ENCODE measurements at places on chromosomes 3 and 15. TPM values are rescaled to one million over a fixed set of nuclear protein-coding genes. Genes with fewer than 3 reads are reported as not detected.

DNA sequence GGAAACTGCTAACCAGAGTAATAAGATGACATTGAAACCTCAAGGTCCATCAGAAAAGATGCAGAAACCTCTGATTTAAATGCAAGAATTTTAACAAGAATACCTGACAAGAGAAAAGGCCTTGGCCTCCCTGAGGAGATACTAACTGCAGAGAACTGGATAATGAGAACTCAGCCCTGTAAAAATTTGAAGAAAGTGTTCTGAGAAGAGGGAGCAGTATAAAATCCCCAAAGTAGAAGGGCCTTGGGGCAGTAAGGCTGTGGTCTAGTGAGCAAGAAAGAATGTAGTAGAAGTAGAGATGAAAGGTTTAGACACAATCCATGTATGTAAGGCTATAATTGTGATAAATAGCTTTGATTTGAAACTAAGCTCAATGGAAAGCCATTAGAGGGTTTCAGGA lies 394.1 kb downstream of the ZBBX start:
- H3K27ac ChIP-seq, result no peak overlapping the region
- no peaks in the 10 kb centered on the region for H3K27me3 ChIP-seq
- no peaks in the 10 kb centered on the region for H3K36me3 ChIP-seq
- H3K4me3 ChIP-seq, result no peak overlapping the region
- no peaks in the 10 kb centered on the region for H3K4me1 ChIP-seq

- no peak for DNase-seq
- H3K4me1 ChIP-seq, result no peaks in the 10 kb centered on the region
- H3K27ac ChIP-seq, result no peak overlapping the region
- no peaks in the 10 kb centered on the region for H3K27me3 ChIP-seq
- no peaks in the 10 kb centered on the region for H3K36me3 ChIP-seq
- no peak overlapping the region for H3K4me3 ChIP-seq
Observed at GRCh38 chr3:27559835-27560234, 75.7 kb upstream of the SLC4A7 start.

DNA sequence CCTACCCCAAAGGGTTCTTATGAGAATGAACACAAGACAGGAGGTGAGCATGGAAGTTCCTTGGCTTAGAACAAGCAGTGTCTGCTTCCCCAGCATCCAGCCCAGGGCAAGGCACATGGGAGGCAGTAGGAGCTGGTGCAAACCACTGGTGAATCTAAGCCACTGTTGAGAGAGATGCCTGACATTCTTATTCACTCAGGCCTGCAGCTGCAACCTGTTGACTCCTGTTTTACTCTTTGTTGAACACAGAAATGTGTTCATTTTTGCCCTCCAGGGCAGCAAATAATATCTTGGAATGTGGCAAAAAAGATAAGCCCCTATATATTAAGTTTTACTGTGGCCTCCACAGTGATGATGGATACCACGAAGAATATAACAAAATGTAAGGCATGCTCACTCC lies 8.9 kb upstream of the PAK6 start:
- no peak overlapping the region for H3K4me3 ChIP-seq
- no peaks in the 10 kb centered on the region for H3K36me3 ChIP-seq
- no peaks in the 10 kb centered on the region for H3K27me3 ChIP-seq
- DNase-seq, result no peak

Gene TUSC7
- not detected for total RNA-seq

GRCh38 chr3:47581422-47581821 lies 2.8 kb upstream of the CSPG5 start:
- peaks cover 4% of the 10 kb centered on the region for H3K36me3 ChIP-seq
- H3K4me3 ChIP-seq, result no peak overlapping the region
- H3K4me1 ChIP-seq, result no peaks in the 10 kb centered on the region
- no peak for DNase-seq

DNA sequence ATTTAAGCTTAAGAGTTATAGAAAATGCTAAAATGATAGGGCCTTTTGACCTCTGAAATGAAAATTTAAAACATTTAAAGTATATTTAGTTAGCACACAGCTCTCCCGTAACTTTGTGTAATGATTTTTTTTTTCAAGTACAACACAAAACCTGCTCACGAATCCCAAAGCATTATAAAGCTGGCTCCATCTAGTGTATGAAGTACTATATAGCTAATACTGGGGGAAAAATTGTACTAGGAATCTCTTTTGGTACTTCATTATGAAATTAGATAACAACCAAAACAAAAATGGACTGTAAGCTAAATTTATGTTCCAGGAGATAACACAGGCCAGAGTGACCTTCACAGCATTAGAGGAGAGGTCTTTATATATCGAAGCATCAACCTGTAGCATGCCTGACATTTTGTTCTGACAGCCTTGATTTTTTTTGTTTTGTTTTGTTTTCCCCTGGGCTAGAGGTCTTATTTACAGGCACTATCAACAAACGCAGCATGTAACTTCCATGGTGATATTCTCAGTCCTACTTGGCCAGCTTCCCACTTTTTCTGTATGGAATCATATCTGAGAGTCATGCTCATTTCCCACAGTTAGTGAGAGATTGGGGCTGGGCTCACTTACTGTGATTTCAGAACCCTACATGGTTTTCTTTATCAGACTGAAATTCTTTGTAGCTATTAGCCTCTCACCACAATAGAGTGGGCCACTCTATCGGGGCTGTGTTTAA lies 116.3 kb downstream of the MITF start:
- no peak for DNase-seq
- H3K4me3 ChIP-seq, result no peak overlapping the region
- H3K36me3 ChIP-seq, result no peaks in the 10 kb centered on the region
- H3K27ac ChIP-seq, result no peak overlapping the region
- no peaks in the 10 kb centered on the region for H3K27me3 ChIP-seq

GRCh38 chr3:114421204-114421603 lies 127.4 kb downstream of the TIGIT start:
- no peaks in the 10 kb centered on the region for H3K27me3 ChIP-seq
- no peak overlapping the region for H3K27ac ChIP-seq
- no peak overlapping the region for H3K4me3 ChIP-seq
- H3K36me3 ChIP-seq, result no peaks in the 10 kb centered on the region
- DNase-seq, result no peak

GRCh38 chr15:73254598-73254997 lies 114.2 kb downstream of the HCN4 start:
- H3K36me3 ChIP-seq, result no peaks in the 10 kb centered on the region
- DNase-seq, result no peak
- H3K4me3 ChIP-seq, result no peak overlapping the region
- no peaks in the 10 kb centered on the region for H3K27me3 ChIP-seq
- no peak overlapping the region for H3K27ac ChIP-seq
- no peaks in the 10 kb centered on the region for H3K4me1 ChIP-seq

Gene ZNF860
- not detected for total RNA-seq

DNA sequence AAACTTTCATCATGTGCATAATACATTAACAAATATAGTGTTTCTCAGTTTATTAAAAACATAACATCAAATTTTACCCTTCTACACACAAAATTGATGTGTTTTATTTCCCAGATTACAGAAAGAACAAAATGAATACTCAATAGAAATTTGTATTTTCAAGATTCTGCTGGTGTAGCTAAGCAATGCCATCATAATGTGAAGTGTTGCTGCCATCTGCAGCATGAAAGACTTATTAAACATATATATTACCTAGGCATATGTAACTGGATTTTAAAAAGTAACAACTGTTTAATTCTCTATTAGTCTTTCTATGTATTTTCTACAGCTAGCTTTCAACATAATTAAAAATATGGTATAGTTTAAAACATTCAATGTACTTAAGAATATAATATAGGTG lies 27.5 kb downstream of the PLSCR5 start:
- no peak overlapping the region for H3K27ac ChIP-seq
- DNase-seq, result no peak
- no peaks in the 10 kb centered on the region for H3K4me1 ChIP-seq

DNA sequence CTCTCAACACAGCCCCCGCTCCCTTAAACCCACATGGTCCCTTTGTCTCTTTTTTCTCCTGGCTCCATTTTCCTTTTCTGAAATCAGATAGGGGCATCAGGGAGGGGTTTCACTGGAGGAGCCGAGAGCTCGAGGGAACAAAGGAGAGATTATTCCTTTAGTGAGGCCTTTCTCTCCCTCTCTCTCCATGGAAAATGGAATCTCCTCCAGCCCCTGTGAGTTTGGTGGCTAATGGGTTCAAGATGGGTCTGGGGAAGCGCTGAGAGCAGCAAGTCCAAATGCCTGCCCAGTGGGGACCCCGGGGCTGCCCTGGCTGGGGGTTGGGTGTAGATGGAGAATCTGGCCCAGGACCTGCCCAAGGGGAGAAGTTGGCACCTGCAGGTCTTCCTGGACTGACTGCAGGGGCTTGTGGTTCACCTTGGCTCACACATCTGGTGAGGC lies 56.8 kb downstream of the ITGA11 start:
- no peak overlapping the region for H3K27ac ChIP-seq
- H3K4me3 ChIP-seq, result no peak overlapping the region
- no peaks in the 10 kb centered on the region for H3K27me3 ChIP-seq
- no peak for DNase-seq

GRCh38 chr3:184196536-184196935 lies 10.5 kb downstream of the ABCF3 start:
- no peaks in the 10 kb centered on the region for H3K27me3 ChIP-seq
- no peak overlapping the region for H3K4me3 ChIP-seq
- peaks cover 13% of the 10 kb centered on the region for H3K36me3 ChIP-seq
- H3K27ac ChIP-seq, result no peak overlapping the region
- DNase-seq, result no peak
- H3K4me1 ChIP-seq, result no peaks in the 10 kb centered on the region

Data from natural killer cell treated with Interleukin-12 subunit alpha and Interleukin-12 subunit beta and Interleukin-15 and Interleukin-18, amount 100 ng/mL, for 72 hours (primary cell).